ENCODE measurements at places on chromosomes 11 and 22. TPM values are rescaled to one million over a fixed set of nuclear protein-coding genes. Genes with fewer than 3 reads are reported as not detected.

- H3K4me1 ChIP-seq, result peaks cover 22% of the 10 kb centered on the region
- no peaks in the 10 kb centered on the region for H3K27me3 ChIP-seq
- no peak overlapping the region for H3K4me3 ChIP-seq
- no peaks in the 10 kb centered on the region for H3K36me3 ChIP-seq
- peak overlapping the region; percentile 79 for H3K27ac ChIP-seq
- peak; percentile 92 for DNase-seq
Observed at GRCh38 chr11:16280256-16280682, 76.1 kb downstream of the SOX6 start.

- no peaks in the 10 kb centered on the region for H3K36me3 ChIP-seq
- DNase-seq, result peak; percentile 84
- H3K27ac ChIP-seq, result peak within 1 kb of the TSS; percentile 67
- peaks cover 21% of the 10 kb centered on the region for H3K4me1 ChIP-seq
Observed at GRCh38 chr22:24427500-24428164, at the start of gene ADORA2A. Gene ADORA2A (plus strand): TSS chr22:24427599. CDS start chr22:24433405, 5,806 bp downstream.

DNA sequence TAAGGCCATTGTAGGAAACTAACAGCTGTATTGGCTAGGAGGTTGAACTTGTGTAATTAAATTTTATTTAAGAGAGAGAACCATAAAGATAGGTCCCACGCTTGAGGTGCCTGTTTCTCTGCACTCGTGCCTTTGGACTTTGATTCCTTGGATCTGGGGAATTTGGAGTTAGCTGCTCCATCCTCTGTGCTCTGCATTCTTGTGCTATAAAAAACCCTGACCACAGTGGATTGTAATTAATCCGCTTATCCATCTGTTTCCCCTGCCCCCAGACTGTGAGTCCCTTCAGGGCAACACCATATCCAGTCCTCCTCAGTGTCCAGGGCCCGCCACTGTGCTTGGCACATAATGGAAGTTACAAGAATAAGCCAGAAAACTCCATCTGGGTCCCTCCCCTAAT is 169.8 kb downstream of the SPON1 start:
- no peak overlapping the region for H3K27ac ChIP-seq
- H3K36me3 ChIP-seq, result no peaks in the 10 kb centered on the region
- no peaks in the 10 kb centered on the region for H3K27me3 ChIP-seq
- peak; percentile 21 for DNase-seq
- H3K4me1 ChIP-seq, result peaks cover 17% of the 10 kb centered on the region
- no peak overlapping the region for H3K4me3 ChIP-seq

DNA sequence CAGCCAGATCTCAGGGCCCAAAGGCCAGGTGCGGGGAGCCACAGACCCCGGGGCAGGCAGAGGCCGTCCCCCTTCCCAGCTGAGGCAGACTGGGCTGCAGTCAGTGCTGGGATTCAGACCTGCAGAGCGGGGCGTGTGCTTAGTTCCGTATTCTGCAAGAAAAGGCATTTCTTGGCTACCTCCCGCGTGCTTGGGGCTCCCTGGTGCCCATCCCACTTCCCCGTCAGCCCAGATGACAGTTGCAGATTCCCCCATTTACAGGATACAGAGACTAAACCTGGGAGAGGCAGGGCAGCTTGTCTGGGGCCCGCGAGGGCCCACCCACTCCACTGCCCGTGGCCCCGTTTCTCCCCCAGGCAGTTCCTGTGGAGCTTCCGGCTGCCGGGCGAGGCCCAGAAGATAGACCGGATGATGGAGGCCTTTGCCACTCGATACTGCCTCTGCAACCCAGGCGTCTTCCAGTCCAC is 18.3 kb downstream of the CYTH4 start:
- no peaks in the 10 kb centered on the region for H3K36me3 ChIP-seq
- no peak overlapping the region for H3K4me3 ChIP-seq
- no peak for DNase-seq
- H3K4me1 ChIP-seq, result no peaks in the 10 kb centered on the region
- peak overlapping the region; percentile 10 for H3K27ac ChIP-seq
- no peaks in the 10 kb centered on the region for H3K27me3 ChIP-seq

- peak; percentile 86 for DNase-seq
- peaks cover 26% of the 10 kb centered on the region for H3K4me1 ChIP-seq
- H3K27me3 ChIP-seq, result no peaks in the 10 kb centered on the region
Observed at GRCh38 chr11:2778630-2779498, 79.1 kb upstream of the KCNQ1OT1 start.

The ARFGAP2 gene
- 130 TPM for total RNA-seq

- H3K4me3 ChIP-seq, result no peak overlapping the region
- no peak overlapping the region for H3K27ac ChIP-seq
- H3K36me3 ChIP-seq, result no peaks in the 10 kb centered on the region
- peaks cover 25% of the 10 kb centered on the region for H3K4me1 ChIP-seq
- H3K27me3 ChIP-seq, result no peaks in the 10 kb centered on the region
Observed at GRCh38 chr11:110072930-110073329, 20.3 kb upstream of the ZC3H12C start.

- H3K4me1 ChIP-seq, result peaks cover 14% of the 10 kb centered on the region
- H3K27ac ChIP-seq, result peak overlapping the region; percentile 71
- no peaks in the 10 kb centered on the region for H3K27me3 ChIP-seq
- peak; percentile 80 for DNase-seq
- no peak overlapping the region for H3K4me3 ChIP-seq
Observed at GRCh38 chr22:35330258-35330861, 30.7 kb downstream of the TOM1 start.

The OR56A1 gene
- total RNA-seq, result not detected

The PVALB gene
- total RNA-seq, result 2.7 TPM

GRCh38 chr11:86183694-86184093 is 60.9 kb upstream of the EED start:
- no peaks in the 10 kb centered on the region for H3K36me3 ChIP-seq
- no peak for DNase-seq
- H3K27me3 ChIP-seq, result no peaks in the 10 kb centered on the region
- no peak overlapping the region for H3K4me3 ChIP-seq

DNA sequence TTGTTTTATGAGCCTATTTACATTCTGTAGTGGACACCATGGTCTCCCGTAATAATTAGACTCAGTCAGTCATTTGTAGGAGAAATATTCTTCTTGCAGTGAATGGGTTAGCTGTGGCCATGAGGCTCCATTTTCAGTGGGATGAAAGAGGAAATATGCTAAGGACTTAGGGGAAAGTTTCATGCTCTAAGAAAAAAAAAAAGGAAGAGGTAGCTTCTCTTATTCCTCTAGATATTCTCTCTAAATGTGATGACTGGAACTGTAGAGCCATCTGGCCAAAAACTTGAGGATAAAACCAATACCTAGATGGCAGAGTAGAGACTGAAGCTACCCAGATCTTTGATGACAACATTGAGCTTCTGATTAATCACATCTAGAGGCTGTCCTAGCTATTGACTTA is 75.8 kb upstream of the SESN3 start:
- no peak for DNase-seq
- no peaks in the 10 kb centered on the region for H3K4me1 ChIP-seq
- no peak overlapping the region for H3K27ac ChIP-seq
- H3K27me3 ChIP-seq, result no peaks in the 10 kb centered on the region

DNA sequence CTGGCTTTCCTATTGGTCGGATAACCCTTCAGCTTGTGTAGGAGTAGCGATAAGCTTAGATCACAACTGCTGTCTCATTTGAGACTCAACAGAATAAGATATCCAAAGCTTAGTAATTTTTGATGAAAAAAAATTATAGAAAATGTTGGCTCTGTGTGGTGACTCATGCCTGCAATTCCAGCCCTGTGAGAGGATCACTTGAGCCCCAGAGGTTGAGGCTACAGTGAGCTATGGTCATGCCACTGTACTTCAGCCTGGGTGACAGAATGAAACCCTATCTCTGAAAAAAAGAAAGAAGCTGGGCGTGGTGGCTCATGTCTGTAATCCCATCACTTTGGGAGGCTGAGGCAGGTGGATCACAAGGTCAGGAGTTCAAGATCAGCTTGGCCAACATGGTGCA is 55.6 kb upstream of the RRM1 start:
- H3K36me3 ChIP-seq, result no peaks in the 10 kb centered on the region
- no peaks in the 10 kb centered on the region for H3K4me1 ChIP-seq
- DNase-seq, result no peak
- no peak overlapping the region for H3K27ac ChIP-seq
- H3K4me3 ChIP-seq, result no peak overlapping the region

The LRFN4 gene
- total RNA-seq, result 52.3 TPM

Measured in transverse colon (tissue), 4 donors.